CD4-positive, alpha-beta memory T cell (primary cell): ENCODE measurements at places on chromosomes 5 and 9. TPM values are rescaled to one million over a fixed set of nuclear protein-coding genes. Genes with fewer than 3 reads are reported as not detected.

The SPEF2 gene
- total RNA-seq, result 14.2 TPM

The RANBP3L gene
- total RNA-seq, result not detected

GRCh38 chr5:64158827-64159226, 6.8 kb upstream of the RNF180 start:
- DNase-seq, result no peak

The CYLC2 gene
- total RNA-seq, result not detected

GRCh38 chr5:59007460-59008063, 424.7 kb downstream of the RAB3C start:
- no peak for DNase-seq

DNA sequence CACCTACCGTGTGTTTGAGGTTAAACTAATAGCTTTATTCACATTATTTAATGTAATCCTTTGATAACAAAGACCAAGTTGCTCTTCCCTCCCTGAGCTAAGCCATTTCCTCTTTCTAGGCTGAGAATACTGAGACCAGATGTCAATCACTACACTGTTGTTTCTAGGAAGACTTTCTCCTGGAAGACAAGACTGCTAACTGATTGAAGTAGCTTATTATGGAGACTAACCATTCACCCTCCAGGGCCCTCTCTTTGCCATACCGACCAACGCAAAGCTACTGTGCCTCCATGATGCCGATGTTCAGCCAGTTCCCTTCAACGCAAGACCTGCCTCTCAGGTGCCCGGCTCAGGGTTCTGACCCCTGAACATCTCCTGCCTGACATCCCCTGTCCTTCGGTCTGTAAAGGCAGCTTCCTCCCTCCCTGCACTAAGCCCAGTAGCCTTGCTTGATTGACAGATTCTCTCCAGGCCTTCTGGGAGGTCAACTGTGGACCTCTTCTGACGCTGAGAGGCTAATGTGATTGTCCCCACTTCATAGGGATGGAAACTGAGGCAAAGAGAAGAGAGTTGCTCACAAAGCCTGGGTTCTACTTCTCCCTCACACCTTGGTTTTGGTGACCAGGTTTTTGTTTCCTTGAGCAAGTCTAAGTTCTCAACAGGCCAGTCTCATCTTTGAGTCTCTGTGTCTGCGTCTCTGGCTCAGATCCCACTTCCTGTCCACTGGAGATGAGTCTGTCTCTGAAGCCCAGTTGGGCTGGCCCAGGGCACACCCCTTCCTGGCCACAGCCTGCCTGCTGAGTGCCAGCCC, 259.7 kb upstream of the IRX2 start:
- no peak for DNase-seq

GRCh38 chr5:134439210-134439654, 27.6 kb upstream of the CDKN2AIPNL start:
- DNase-seq, result no peak

The CDKN2B gene
- 0.64 TPM for total RNA-seq

The LCN1 gene
- total RNA-seq, result not detected

The SLC35A4 gene
- total RNA-seq, result 49.0 TPM

DNA sequence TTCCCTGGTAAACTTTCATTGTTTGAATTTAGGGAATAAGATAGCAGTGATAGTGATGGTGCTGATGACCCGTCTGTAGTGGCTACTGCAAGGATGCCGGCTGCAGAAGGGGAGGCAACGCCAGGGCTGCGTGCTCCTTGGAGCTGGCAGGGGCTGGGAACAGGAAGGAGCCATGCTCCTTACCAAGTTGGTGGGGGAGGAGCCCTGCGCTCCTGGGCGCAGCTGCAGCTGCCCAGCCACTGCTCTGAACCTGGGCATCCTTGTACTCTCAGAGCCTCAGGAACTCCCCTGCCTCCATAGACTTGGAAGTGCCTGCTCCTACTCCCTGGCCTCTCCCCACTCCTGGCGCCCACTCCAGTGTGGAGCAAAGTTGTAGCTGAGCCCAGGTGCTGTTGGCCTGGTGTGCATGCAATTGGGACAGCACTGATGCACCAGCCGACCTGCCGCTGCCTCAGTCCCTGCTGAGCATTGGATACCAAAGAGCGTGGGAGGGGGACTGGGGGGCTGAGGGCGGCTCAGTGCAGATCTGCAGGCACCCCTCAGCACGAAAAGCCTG, 585.1 kb upstream of the FAM174A start:
- DNase-seq, result no peak

The CCNI2 gene
- total RNA-seq, result 12.5 TPM

- no peak for DNase-seq
Observed at GRCh38 chr5:116686438-116686837, 111.8 kb upstream of the SEMA6A start.

DNA sequence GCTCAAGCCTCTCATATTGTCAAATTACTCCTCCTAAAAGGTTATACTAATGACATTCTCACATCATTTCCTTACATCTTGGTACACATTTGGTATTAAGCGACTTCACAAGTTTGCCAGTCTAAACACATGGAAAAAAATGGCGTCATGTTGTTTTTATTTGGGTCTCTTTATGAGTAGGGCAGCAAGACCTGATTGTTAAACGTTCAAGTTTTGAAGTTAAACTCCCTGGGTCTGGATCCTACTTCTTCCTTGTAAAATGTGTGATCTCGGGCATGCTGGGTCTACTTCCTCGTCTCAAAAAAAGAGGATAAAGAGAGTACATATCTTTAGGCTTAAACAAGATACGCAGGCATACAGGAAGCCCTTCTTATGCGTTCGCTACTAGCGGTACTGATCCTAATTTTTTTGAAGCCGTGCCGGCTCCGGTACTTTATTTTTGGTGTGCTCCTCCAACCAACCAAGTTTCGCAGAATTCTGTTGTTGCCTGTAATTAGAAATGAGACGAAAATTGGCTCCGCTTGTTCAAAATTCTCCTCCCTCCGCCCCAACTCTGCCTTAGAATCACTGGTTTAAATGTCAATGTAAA, 596 bp upstream of the CDC37L1 start:
- no peak for DNase-seq

DNA sequence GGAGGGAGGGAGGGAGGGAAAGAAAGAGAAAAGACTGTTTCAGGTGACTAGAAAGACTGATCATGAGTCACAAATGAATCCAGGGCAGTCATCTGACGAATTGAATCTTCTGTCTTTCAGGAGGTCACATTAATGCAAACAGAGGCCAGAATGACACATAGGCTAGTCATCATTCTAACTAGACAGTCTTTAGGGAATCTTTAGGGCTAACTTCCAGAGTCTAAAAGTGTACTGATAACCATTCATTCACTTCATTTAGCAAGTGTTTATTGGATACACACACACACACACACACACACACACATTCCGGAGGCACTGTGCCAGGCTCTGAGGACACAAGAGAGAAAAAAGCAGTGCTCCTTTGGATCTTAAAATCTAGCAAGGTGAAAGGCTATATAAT, 156.7 kb downstream of the EBF1 start:
- DNase-seq, result no peak

The NUDT12 gene
- total RNA-seq, result 2.5 TPM

DNA sequence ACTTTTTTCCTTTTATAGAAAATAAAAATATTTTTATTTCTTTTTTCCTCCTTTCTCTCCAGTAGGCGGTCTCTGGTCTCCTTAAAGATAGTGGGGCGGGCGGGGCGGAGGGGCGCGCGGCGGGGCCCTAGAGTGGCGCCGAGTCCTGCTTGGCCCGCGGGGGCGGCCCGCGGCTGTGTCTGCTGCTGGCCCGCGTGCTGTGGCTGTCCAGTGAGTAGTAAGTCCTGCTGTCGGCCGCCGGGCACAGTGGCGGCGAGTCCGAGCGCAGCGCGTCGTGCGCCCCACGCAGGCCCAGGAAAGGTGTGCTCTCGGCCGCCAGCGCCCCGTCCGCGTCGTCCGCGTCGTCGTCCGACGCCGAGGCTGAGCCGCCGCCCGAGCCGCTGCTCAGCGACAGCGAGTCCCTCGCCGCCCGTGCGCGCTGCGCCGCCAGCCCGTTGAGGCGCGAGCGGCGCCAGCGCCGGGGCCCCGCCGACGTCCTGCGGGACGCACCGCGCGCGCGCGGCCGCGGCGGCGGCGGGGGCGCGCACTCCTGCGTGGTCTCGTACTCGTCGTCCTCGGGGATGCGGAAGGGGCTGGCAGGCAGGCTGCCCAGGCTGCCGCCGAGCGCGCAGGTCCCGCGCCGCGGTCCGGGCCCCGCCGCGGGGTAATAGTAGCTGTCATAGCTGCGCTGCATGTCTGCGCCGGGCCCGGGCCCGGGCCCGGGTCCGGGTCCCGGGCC, 52.3 kb downstream of the PSD2 start:
- peak; percentile 80 for DNase-seq

DNA sequence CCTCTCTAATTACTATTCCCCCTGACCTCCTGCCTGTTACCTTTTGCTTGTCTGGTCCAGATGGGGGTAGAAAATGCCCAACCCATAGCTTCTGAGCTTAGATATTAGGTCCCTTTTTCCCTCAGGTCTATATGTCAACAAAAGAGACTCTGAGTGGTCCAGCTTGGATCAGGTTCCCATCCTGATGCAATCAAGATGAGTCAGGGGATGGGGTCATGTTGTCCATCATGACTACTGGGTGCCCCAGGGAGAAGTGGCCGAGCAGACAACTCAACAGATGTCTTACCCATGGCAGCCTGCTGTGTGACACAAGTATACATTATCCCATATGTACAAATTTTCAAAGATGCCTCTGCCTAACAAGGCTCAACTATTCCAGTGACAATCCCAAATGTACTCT, 9.1 kb upstream of the ANKH start:
- DNase-seq, result no peak

GRCh38 chr5:44603496-44604272, 205.1 kb upstream of the MRPS30 start:
- no peak for DNase-seq

GRCh38 chr5:123811831-123812230, 299.9 kb downstream of the CSNK1G3 start:
- no peak for DNase-seq

GRCh38 chr5:153088538-153088937, 401.9 kb upstream of the GRIA1 start:
- DNase-seq, result no peak

The PDLIM4 gene
- not detected for total RNA-seq

The IL3 gene
- total RNA-seq, result not detected

DNA sequence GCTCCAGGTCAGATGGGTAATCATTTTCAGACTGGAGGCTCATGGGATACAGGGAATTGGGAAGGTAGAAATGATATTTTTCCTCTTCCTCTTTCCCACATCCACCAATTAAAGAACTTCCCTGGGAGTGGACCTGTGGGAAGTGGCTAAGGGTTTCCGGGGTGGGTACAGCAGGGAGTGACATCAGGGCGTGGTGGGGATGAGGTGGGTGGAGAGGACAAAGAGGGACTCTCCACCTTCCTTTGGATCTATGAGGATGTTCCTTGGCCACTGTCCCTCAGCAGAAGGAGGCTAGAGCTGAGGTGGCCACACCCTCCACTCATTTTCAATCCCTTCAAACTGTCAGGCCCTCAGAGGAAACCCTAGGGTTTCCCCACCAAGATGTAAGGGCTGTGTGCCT, 54.7 kb downstream of the IRF1 start:
- DNase-seq, result no peak

DNA sequence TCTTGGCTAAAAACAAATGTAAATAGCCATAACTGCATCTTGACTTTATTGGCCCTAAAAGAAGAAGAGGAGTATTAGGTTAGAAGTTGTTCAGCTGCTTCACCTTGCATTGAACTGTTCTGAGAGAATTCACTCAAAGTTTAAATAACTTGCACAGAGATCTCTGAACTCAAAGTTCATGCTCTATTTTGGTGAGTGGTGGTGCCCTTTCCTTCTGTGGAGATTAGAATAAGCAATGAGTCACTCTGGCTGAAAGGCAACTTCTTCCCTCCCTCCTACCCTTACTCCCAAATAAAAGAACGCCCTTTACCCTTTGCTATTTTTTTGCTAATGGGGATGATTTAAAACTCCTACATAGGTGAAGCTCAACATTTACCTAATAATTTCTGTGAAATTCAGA, 48.9 kb downstream of the ERMP1 start:
- no peak for DNase-seq

The FOXD4L4 gene
- 0.69 TPM for total RNA-seq

The UBLCP1 gene
- 31.6 TPM for total RNA-seq

GRCh38 chr5:3778000-3778550, 182.4 kb downstream of the IRX1 start:
- DNase-seq, result no peak

- no peak for DNase-seq
Observed at GRCh38 chr5:108884736-108885135, 137.0 kb downstream of the FER start.

The AGXT2 gene
- not detected for total RNA-seq

The TLR4 gene
- 0.83 TPM for total RNA-seq

The SMIM33 gene
- 1.1 TPM for total RNA-seq

DNA sequence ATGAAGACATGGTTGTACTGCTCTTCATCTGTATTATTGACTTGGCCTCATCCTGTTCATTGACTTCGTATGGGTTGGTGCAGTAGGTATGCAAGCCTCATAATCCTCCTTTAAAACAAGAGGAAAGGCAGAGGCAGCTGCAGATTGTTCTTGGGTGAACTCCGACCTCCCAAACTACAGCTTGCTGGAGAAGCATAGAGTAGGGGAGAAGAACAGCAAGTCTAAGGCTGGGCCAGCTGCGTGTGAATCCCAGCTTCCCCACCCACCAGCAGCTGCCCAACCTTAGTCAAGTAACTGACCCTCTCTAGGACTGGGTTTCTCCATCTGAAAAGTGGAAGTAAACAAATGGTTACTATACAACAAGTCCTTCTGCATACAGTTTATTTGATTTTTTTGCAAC, 114.5 kb upstream of the WWC1 start:
- no peak for DNase-seq

The CHSY3 gene
- not detected for total RNA-seq

The FOCAD gene
- 20.6 TPM for total RNA-seq

The MARCOL gene
- total RNA-seq, result not detected

- no peak for DNase-seq
Observed at GRCh38 chr5:59579101-59579823, 314.3 kb downstream of the PDE4D start.

- DNase-seq, result no peak
Observed at GRCh38 chr9:124496463-124496862, 10.7 kb downstream of the NR5A1 start.

- DNase-seq, result no peak
Observed at GRCh38 chr5:150057511-150057910, 28.8 kb downstream of the CSF1R start.

DNA sequence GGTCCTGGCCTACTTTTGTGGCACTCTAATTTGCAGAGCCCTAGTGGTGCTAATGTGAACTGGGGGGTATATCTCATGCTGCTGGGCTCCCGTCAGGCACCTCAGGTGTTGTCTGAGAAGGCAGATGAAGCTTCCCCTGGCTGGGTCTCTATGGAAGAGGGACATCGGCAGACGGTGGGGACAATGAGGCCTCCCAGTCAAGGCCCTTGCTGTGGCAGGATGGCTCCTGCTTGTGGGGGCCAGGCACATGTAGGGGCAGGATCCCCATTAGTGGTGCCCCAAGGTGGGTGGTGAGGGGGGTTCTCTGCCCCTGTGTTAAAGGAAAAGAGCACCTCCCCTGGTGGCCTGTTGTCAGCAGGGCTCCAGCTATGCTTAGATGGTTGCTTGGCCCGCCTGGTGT, 192.8 kb upstream of the S1PR3 start:
- no peak for DNase-seq

- DNase-seq, result no peak
Observed at GRCh38 chr9:135582966-135583687, 21.6 kb downstream of the PAEP start.
